Spinal cord (tissue), 10 donors: ENCODE measurements at places on chromosomes 3 and 15. TPM values are rescaled to one million over a fixed set of nuclear protein-coding genes. Genes with fewer than 3 reads are reported as not detected.
A peak's percentile ranks its signal among the peaks of the same experiment; 100 is the strongest.

WDR49 gene
- total RNA-seq, result 30.9 TPM

CX3CR1 gene
- 42.1 TPM for total RNA-seq

SNTN gene
- 0.59 TPM for total RNA-seq

- no peak for DNase-seq
Measured at GRCh38 chr3:140463355-140463754, 214.5 kb upstream of the TRIM42 start.

- DNase-seq, result no peak
Measured at GRCh38 chr3:186189492-186189891, 80.6 kb upstream of the ETV5 start.

DNA sequence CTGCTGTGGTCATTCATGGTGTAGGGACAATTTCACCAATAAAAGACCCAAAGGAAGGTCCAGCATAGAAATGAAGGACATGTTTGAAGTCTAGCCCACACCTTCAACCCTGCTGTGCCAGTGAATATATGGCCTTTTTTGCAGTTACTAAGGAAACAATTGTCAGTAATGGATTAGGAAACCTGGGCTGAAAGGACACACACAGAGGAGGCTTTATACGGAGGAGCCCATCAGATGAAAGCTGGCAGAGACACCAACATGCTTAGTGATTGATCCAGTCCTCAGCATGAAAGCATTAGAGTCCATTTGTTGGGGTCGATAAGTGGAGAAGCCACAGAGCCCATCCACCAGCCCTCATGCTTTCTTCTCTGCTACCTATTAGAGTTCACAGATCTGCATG lies 584.3 kb downstream of the AGBL1 start:
- DNase-seq, result no peak

GRCh38 chr15:29269485-29270168 lies at the start of gene NSMCE3:
NSMCE3 (minus strand) TSS chr15:29269822; CDS start chr15:29269705, 117 bp downstream.
- DNase-seq, result peak; percentile 84
